ENCODE measurements at places on chromosomes 5 and 9.

DNA sequence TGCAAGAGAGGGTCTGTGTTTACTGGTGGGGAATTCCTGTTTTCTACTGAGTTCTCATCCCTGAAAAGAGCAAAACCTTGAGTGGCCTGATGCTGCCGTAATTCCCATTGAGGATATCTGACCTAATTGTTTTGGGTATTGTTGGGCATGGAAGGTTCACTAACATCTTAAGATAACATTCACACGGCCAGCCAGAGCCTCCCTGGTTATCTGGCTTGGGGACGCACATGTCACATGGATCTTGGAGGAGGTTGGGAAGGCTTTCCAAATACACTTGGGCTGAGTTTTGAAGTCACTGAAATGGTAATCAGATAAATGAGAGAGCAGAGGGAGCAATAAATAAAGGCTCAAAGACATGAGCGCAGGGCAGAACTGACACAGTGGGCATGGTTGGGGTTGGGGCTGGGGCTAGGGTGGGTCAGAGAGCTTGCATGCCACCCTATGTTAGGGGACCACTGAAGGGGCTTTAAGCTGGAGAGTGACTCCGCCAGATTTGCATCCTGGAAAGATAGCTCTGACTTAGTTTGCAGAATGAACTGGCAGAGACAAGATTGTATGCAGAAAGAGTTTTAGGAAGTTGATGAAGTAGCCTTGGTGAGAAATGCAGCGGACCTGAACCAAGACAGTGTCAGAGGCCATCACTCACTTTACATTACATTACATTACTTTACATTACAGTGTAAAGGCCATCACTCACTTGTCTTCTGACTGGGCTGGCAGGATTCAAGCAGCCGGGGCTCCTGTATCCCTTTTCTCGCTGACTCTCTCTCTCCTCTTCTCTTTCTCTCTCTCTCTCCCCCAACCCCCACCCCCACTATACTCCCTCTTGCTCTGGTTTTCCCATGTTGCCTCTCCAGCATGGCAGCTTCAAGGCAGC is 24.2 kb downstream of the SLC1A1 start:
- no peak for DNase-seq

GRCh38 chr5:1480217-1480616 is 35.0 kb upstream of the SLC6A3 start:
- DNase-seq = no peak

DNA sequence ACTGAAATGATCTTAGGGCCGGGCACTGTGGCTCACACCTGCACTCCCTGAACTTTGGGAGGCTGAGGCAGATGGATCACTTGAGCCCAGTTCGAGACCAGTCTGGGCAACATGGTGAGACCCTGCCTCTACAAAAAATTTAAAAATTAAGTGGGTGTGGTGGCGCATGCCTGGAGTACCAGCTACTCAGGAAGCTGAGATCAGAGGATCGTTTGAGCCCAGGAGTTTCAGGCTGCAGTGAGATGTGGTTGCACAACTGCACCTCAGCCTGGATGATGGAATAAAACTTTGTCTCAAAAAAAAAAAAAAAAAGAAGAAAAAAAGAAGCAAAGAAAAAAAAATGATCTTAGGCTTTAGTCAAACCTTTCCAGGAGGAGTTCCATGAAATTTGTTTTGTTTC is 41.8 kb downstream of the MEF2C start:
- no peak for DNase-seq

- DNase-seq = no peak
These were observed 189.0 kb downstream of the PALM2AKAP2 start for GRCh38 chr9:109969011-109969410.

- no peak for DNase-seq
These were observed 287.2 kb downstream of the TMEM232 start for GRCh38 chr5:110439296-110439695.

- no peak for DNase-seq
These were observed 206.4 kb downstream of the ENC1 start for GRCh38 chr5:74433896-74434829.

GRCh38 chr5:6752782-6753181 is 39.5 kb downstream of the TENT4A start:
- no peak for DNase-seq

DNA sequence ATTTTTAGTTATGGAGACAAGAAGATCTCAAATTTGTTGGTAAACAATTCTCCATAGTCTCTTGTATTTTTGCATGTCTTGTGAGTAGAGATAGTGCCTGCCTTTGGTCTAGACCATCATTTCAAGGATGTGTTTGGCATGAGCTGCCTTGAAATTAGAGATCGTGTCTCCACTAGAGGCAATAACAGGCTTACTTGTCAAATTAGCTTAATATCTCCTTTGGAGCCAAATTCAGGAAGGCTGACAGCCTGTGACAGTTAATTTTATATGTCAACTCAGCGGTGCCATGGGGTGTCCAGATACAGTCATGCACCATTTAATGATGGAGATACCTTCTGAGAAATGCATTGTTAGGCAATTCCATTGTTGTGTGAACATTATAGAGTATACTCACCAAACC is 24.8 kb upstream of the PRDM9 start:
- no peak for DNase-seq

DNA sequence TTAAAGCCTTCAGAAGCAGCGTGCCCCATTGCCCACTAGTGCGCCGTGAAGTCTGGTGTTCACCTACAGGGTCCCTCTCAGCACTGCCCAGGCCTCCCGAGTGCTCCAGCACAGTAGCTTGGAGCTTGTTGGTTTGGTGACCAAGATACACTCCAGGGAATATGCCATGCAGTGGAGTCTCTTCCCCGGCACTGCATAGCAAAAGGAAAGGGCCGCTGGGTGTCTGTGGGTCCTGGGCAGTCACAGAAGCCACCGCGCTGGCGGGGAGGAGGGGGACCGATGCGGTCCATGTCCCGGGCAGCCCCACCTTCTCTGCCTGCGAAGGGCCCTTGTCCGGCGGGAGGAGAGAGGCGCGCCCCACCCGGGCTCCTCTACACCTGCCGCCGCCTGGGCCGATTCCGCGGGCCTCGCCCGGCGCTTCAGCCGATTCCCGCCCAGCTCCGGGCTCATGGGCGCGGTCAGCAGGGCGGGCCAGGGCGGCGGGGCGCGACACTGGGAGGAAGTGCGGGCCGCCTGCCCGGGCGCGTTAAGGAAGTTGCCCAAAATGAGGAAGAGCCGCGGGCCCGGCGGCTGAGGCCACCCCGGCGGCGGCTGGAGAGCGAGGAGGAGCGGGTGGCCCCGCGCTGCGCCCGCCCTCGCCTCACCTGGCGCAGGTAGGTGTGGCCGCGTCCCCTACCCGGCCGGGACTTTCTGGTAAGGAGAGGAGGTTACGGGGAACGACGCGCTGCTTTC is at the start of gene SYK:
Gene SYK (plus strand): TSS at position 579 of the 732 bp plus-strand sequence. CDS start 42,080 bp downstream, outside the sequence.
- DNase-seq = no peak

GRCh38 chr5:96432216-96433065 is 607 bp downstream of the PCSK1 start:
- no peak for DNase-seq

DNA sequence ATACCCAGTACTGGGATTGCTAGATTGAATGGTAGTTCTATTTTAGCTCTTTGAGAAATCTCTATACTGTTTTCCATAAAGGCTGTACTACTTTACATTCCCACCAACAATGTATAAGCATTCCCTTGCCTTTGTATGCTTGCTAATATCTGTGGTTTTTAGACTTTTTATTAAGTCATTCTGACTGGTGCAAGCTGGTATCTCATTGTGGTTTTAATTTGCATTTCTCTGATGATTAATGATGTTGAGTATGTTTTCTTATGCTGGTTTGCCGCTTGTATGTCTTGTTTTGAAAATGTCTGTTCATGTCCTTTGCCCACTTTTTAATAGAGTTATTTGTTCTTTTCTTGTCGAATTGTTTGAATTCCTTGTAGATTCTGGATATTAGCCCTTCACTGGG is 512.7 kb upstream of the PAPPA start:
- DNase-seq = no peak

DNA sequence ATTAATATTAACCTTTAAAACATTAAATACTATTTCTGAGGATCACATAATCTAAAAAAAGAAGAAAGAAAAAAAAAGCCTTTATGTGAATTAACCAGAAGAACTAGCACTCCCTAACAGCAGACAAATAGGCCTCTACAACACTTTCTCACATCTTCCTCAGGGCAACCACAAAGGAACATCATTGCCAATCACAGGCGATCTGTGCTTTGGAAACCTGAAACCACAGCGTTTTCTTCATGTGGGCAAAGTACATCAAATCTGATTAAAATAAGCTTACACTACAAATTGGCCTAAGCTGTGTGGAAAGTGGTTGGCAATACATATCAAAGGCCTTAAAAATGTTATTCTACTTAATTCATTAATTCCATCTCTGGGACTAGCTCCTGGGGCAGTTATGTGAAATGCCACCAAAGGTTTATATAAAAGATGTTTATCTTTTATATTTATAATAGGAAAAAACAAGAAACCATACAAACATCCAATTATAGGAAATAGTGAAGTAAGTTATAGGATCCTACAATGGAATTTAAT is 184.8 kb upstream of the TBCA start:
- no peak for DNase-seq

DNA sequence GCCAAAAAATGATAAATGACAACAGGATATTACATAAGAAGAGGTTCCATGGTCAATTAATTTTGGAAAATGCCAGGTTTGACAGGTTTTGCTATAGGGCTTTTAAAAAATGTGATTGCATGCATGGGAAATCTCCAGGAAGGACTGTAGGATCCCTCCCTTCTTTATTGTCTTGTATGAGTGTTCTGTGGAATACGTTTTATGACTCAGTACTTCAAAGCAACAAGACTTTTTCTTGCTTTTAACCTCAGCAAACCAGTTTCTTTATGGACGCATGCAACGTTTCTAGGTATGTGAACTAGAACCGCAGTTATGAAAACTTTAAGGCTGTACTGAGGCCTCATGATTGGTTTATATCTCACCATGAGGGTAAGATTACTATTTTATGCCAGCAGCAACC is 76.6 kb upstream of the NTRK2 start:
- DNase-seq = no peak

- DNase-seq = no peak
These were observed 147.5 kb upstream of the PHYKPL start for GRCh38 chr5:178380086-178380485.

GRCh38 chr5:154345255-154345952 is 100.4 kb upstream of the SAP30L start:
- no peak for DNase-seq

DNA sequence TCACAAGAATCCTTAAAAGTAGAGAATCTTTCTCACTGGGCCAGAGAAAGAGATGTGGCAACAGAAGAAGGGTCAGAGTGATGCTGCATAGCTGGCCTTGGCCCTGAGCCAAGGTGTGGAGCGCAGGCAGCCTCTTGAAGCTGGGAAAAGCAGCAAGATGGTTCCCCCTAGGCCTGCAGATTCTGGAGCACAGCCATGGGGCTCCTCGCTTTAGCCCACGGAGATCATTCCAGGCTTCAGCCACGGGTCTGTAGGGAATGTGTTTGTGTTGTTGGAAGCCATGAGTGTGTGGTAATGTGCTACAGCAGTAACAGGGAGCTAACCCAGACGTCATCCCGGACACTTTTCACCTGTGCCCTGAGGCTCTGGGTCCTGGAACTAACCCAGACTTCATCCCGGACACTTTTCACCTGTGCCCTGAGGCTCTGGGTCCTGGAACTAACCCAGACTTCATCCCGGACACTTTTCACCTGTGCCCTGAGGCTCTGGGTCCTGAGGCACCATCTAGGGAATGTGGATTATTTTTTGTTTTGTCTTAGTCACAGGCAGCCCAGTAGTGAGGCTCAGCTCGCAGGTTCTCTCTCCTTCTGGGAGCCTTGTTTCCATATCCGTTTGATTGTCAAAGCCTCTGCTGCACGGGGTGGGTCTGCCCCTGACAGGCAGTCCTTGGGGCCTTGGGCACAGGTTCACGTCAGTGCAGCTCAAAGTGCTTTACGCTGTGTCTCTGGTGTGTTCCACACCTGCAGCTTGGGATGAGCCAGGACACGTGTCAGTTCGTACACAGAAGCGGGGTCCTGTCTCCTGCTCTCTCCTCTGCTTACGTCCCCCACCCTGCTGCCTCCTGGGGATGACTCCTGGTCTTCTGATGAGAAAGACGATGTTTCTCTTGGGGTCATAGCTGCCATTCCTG is 56.3 kb upstream of the EXOC3 start:
- DNase-seq = no peak

DNA sequence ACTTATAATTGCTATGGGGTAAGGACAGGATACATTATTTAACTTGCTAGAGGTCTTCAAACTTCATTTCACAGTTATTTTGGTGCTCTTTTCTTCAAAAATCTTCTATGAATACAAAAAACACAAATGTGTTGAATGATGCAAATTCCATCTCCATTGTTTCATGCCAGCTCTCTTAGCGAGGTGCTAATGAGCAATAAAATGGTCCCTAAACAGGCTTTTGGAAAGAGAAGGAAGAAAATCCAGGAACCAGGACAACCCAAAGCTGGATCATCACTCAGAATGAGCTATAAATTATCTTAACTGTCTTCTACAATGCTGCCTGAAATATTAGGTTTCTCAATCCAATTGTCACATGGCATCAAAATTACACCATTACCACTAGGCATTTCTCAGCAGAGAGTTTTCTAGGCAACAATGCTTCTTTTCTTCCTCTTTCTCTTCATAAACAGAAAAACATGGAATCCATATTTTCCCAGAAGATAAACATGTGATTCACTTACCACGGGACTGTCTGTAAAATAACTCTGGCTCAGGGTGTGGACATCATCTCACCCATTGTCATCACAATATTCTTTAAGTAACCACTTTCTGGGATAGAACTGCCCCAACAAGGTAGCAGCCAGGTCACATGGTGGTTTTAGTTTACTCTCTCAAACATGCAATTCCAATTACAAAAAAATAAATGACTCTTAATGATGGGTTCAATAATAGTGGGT is 249.4 kb downstream of the NPR3 start:
- no peak for DNase-seq

DNA sequence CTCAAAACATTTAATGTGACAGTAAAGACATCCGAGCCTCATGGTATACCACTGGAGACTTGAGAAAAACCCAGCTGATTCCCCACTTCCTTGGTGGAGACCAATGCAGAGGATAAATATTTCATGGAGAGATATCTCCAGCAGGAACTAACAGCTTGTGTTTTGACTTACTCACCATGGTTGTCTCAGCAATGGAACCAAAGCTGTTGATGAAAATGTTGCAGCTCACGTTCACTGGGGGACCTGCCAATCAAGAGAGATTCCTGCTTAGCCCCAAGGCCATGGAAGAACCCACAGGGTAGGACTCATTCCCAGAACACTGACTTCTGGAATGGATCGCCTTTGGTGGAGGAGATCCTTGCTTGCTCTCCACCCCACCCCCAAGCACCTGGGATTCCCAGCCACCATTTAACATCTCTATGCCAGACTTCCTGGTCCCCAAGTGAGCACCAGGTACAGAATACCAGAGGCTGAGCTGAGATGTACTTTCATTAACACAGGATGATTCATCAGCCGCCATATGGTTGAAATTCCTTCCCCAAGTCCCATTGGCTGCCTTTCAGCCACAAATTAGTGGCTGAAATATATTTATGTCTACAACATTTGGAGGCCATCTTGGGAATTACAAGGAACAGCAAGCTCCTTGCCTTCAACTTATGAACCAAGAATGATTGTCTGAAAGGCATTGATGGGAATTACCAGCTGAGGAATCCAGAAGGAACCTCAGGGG is 37.9 kb downstream of the GLRA1 start:
- no peak for DNase-seq

- DNase-seq = no peak
These were observed 65.0 kb downstream of the HSD17B3 start for GRCh38 chr9:96236854-96237550.

GRCh38 chr5:67161767-67162166 is 34.8 kb downstream of the CD180 start:
- no peak for DNase-seq
